ENCODE measurements at places on chromosomes 6 and 20. TPM values are rescaled to one million over a fixed set of nuclear protein-coding genes. Genes with fewer than 3 reads are reported as not detected.

Gene FAM83C
- total RNA-seq = not detected

Gene RSPO4
- total RNA-seq = not detected

Gene WFDC12
- not detected for total RNA-seq

Gene RUNX2
- 4.9 TPM for total RNA-seq

Gene PPIL6
- total RNA-seq = 1.8 TPM

Gene SRMS
- not detected for total RNA-seq

Gene L3MBTL3
- total RNA-seq = 39.3 TPM

Gene SOX18
- total RNA-seq = 0.70 TPM

Gene TRIM10
- not detected for total RNA-seq

Gene ZFAND3
- total RNA-seq = 64.0 TPM

Gene AFDN
- total RNA-seq = 107 TPM

Gene LY6G6C
- total RNA-seq = 0.80 TPM

Gene CASS4
- 0.28 TPM for total RNA-seq

Gene SCRT2
- total RNA-seq = 0.50 TPM

Gene GPR63
- total RNA-seq = 4.1 TPM

Gene BIRC7
- total RNA-seq = not detected

Gene LAMA2
- 2.2 TPM for total RNA-seq

Gene EBF4
- 1.2 TPM for total RNA-seq

Gene LPA
- total RNA-seq = not detected

Gene HLA-DOA
- total RNA-seq = 0.58 TPM

Gene SPTLC3
- 0.06 TPM for total RNA-seq

Gene PMEPA1
- total RNA-seq = 9.7 TPM

Gene PBOV1
- not detected for total RNA-seq

Gene SPATA25
- 2.0 TPM for total RNA-seq

Gene CRYBG1
- 2.9 TPM for total RNA-seq

Gene CHRNA4
- total RNA-seq = 1.6 TPM

Gene CST5
- not detected for total RNA-seq

Gene AGPAT4
- total RNA-seq = 10.1 TPM

Gene EYS
- total RNA-seq = 0.50 TPM

Gene EZR
- 144 TPM for total RNA-seq

Gene APOBEC2
- total RNA-seq = not detected

Gene HLA-DRB5
- not detected for total RNA-seq

Gene SLC22A16
- total RNA-seq = not detected

Gene CALHM4
- not detected for total RNA-seq

Gene ZBTB46
- total RNA-seq = 0.96 TPM

Gene FAM217A
- total RNA-seq = not detected

Gene F13A1
- not detected for total RNA-seq

Gene CPNE5
- 0.13 TPM for total RNA-seq

Gene MUCL3
- total RNA-seq = not detected

Gene C6orf118
- not detected for total RNA-seq

Gene FOXA2
- not detected for total RNA-seq

Gene EEF1A1
- total RNA-seq = 9,713 TPM

Gene TRAM2
- 20.9 TPM for total RNA-seq

Gene CALHM6
- total RNA-seq = not detected

Gene NUDT3
- 34.1 TPM for total RNA-seq

Gene SLC22A7
- total RNA-seq = not detected

Gene TNFRSF6B
- total RNA-seq = not detected

Gene STX11
- 0.30 TPM for total RNA-seq

Gene JPH2
- 1.0 TPM for total RNA-seq

Gene ECT2L
- not detected for total RNA-seq
